ENCODE measurements at places on chromosomes 7 and 10.

DNA sequence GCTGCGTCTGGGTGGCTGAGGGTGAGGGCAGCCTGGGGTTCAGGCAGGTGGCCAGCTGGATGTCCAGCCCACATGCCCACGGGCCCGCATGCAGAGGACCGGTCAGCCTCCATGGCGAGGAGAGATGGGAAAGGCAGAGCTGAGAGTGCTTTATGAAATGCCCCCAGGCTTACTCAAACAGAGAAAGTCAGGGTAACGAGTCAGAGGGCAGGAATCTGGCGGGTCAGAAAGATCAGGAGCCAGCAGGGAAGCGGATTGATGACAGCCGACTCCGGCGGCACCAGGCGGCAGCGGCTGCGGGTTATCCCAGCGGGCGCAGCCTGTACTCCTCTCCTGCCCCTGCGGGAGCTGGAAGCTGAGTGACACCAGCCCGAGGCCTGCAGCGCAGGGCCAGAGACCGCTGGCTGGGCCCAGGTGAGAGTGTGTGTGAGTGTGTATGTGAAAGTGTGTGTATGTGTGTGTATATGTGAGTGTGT is 13.4 kb downstream of the SLC13A4 start:
- DNase-seq, result no peak

GRCh38 chr10:118264252-118264651 is 77.9 kb downstream of the FAM204A start:
- no peak for DNase-seq

- DNase-seq, result no peak
Measured at GRCh38 chr10:62651341-62651740, 153.2 kb upstream of the ADO start.

DNA sequence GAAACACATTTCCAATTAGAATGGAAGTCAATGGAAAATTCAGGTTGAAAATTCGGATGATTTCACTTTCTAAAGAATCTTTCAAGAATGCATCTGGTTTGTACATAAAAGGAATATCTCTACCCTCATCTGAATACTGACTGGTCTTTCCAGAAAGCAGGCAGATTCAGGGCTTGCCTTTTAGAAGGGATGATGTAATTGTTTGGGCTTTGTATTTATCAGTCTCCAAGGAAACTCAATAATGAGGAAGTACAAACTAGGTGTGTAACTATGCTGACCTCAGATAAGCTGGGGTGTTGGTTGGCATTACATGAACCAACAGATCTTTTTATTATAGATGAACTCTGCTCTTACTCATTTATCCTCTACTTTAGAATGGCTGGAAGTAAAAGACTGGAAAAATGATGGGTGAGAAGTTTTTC is 24.1 kb downstream of the PDLIM1 start:
- DNase-seq, result no peak

- no peak for DNase-seq
Measured at GRCh38 chr10:6017781-6018354, 40.5 kb upstream of the IL15RA start.

DNA sequence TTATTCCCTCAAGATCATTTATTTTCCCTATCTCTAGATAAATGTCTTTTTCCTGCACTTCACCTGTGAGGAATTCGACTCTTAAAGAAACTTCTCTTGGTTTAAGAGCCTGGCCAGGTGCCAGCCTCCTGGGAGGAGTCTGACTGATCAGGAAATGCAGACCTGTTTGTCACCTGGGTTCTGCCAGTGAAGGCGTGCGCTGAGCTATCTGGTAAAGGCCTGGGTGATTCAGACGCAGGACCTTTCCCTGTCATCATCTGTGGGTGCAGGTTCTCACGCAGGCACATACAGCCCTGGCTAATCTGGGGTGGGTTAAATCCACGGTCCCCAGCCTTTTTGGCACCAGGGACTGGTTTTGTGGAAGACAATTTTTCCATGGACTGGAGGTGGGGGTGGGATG is 65.3 kb upstream of the AQP1 start:
- no peak for DNase-seq

DNA sequence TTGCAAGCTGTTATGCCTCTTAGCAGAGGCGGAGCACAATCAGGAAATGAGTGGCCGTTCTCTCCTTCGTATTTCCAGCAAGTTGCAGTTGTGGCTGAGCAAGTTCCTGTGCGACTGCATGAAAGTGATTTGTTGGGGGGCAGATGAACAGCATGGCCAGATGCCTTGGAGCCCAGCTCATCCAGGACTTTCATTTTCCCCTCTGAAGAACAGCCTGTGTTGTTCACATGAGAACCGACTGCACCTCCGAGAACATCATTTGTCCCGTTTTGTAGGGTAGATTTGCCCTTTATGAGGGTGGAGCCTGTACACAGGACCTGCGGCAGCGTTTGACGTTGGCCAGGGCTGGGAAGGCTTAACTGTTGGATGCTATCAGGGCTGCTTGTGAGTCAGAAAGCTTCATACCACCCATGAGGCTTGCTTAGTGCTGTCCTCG is 4.4 kb downstream of the BAG3 start:
- peak; percentile 67 for DNase-seq

GRCh38 chr10:43785252-43785651 is 136.6 kb upstream of the ZNF32 start:
- DNase-seq, result no peak

DNA sequence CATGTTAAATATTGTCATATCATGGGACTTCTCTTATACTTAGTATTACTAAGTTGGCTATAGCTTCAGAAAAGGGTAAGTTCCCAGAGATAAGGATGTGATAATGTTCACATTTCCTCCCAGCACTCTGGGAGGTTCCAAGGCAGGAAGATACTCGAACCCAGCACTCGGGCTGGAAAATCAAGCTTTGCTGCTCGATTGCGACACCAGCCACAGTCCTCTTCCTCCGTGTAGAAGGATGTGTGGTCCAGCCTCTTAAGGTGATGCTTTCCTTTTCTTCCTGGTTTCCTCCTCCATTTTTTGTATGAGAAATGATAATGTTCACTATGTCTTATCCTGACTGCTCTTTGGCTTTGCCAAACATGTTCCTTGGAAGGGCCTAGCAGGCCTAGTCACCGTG is 3.2 kb downstream of the BMS1 start:
- DNase-seq, result no peak

GRCh38 chr7:87784424-87784823 is 91.7 kb downstream of the SLC25A40 start:
- no peak for DNase-seq

DNA sequence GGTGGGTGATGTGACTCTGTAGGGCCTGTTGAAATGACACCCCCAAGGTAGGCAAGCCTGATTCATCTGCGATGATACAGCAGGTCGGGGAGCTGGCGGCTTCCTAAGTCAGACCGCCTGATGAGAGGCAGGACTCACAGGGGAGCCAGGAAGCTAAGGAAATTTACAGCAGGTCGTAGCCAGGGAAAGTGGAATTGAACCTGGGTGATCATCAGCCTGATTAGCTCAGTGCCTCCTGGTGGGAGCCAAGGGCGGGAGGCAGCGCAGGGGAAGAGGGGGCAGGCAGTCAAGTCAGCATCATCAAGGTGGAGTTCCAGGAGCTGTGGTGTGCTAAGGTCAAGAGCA is 18.5 kb upstream of the TRIM56 start:
- no peak for DNase-seq

GRCh38 chr10:91672021-91672608 is 39.2 kb upstream of the PPP1R3C start:
- DNase-seq, result no peak

DNA sequence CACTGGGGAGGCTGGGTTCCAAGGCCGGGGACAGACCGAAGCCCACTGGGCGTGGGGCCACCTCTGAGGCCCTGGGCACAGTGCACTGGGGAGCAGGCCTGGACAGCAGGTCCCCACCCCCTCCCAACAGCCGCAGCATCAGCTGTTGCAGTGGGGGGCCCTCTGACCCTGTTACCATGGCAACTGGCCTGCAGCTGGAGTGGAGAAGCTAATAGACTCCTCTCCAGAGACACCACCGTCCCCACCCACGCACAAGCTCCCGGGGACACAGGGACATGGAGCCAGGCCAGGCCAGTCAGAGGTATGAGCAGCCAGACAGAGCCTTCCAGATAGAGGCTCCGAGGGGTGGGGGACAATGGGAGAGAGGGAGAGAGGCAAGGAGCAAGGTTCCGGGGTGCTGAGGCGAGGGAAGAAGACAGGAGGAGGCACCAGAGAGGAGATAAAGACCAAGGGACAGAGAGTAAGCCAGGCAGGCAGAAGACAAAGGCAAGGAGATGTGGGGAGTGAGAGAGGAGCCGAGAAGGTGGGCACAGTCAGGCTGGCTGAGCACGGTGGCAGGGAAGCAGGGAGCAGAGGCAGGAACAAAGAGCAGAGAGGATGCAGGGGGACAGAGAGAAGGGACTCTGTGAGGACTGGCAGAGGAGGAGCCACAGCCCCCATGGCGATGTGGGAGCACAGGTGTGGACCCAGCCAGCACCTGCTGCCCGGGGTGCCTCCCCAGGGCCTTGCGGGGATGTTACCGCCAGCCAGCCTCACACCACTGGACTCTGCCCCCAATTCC is 6.7 kb downstream of the KCNH2 start:
- DNase-seq, result peak; percentile 77

DNA sequence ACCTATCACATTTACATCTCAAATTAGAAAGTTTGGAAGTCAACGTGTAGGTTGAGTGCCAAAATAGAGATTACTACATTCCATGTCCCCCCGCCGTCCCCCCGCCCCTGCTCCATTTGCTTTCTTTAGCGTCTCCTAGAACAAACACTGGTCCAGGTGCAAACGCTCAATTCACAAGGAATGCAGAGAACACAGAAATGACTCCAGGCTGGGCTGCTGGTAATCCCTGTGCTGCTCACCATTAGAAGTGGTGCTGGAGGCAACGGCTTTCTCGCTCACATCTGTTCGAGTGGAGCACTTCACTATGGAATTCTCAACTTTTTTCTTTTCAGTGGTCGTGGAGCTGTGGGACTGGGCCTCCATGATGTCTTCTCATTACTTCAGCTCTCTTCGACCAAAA is 14.1 kb downstream of the GLI3 start:
- DNase-seq, result no peak

DNA sequence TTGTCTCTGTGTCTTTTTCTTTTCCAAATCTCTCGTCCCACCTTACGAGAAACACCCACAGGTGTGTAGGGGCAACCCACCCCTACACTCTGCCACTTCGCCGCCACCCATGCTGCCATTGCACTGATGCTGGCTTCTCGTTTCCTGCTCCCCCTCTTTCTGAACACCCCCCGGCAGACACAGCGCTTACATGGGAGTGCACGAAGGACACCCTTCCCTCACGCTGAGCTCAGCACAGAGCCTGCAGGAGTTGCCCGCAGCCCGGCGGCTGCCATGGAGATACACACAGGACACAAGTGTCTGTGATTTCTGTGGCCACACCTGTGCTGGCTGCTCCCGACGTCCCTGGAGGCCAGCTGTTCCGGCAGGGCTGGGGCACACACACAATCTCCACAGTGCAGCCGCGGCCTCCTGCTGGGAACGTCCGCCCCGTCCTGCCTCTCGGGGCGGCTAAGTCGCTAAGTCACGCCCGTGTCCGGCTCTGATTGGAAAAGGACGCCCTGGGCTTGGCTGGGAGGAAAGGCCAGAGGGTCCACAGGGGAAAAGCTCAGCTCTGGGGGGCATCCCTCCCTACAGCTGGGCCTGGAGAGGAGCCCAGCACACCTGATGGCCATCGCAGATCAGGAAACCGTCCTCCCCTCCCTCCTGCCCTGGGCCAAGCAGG is 349.8 kb downstream of the PTPRN2 start:
- peak; percentile 29 for DNase-seq

DNA sequence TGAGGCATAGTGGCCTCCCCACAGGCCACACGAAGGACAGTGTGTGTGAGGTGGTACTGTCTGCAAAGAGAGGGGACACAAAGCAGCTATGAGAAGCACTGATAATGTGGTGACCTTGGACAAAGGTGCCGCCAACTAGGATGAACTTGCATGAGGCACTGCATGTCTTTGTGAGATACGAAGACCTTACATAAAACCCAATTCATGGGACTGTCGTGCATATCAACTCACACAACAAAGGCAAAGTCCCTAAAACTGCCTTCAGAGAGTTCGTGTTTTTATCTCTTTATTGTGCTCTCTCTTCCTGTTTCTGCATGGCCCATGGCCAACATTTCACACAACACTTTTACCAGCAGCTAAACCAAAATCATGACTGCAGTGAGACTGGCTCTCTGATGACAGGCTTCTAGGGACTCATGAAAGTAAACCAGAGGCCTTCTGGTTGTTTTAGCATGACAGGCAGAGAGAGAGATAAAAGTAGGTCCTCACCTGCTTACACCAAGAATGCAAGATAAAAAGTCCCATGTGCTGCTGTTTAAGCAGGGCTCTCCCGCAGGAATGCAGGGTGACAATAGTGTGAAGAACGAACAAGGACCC is 347.8 kb downstream of the ELMO1 start:
- DNase-seq, result no peak

GRCh38 chr10:28768227-28768626 is 90.9 kb downstream of the BAMBI start:
- DNase-seq, result no peak

DNA sequence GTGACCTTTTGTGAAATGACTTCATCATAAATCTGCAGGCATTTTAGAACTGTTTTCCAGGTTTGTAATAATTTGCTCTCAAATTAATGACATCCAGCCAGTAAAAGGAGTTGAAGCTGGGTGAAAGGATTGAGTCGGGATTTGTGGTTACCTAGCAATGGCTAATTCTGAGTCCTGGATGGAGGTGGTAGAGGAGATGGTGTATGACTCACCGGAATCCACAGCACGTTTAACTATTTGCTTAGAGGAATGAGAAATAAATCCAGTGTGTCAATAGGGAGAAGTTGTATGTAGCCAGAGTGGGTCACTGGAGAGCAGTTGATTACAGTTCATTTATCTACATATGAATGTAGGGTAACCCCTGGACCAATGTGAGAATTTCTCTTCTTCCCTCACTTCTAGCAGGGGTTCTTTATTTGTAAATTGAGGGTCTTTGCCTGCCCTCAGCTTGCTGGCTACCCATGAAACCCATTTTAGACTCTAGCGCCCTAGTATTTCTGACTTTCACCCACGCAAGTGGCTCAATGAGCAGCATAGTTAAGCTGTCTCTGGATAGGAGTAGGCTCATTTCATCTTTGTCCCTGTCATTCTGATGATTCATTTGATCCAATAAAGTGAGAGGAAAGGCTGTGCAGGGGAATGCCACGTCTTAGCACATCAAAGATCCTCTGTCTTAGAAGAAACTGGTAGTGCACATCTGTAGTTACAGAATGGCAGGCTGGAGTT is 547.8 kb downstream of the SORCS3 start:
- DNase-seq, result no peak

DNA sequence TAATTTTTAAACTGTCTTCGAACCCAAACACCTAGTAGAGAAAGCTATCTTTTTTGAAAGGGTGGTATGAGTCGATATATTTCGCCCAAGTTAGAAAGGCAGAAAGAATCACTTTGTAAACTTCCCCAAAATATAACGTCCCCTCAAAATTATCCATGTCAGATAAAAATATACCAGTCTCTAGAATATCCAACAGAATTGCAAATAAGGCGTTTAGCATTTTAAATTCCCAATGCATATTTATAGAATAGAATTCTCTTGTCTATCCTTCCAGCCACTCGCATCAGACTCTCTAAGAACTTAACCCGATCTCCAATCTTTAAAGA is 2.1 kb downstream of the CTBP2 start:
- DNase-seq, result no peak
